ENCODE measurements at places on chromosomes 7 and 10.

GRCh38 chr7:99005776-99006175 is 127.4 kb downstream of the TRRAP start:
- no peak for DNase-seq

GRCh38 chr7:1029637-1030443 is 14.5 kb upstream of the GPR146 start:
- no peak for DNase-seq

GRCh38 chr10:131260452-131261211 is 50.9 kb downstream of the TCERG1L start:
- no peak for DNase-seq

DNA sequence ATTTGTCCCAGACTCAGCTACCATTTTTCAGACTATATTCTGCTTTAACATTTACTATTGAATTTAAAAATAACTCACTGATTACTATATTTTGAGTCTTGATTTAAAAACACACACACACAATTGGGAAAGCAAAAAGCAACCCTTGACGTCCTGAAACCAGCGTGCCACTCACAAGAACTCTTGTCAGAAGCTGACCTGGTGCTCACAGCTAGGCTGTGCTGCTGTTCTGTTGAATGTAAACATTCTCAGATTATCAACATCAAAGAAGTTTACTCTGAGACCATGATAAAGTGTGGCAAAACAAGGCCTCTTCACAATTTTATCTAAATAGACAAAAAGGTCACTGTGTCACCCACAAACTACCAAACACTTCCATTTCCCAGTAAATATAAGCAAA is 62.6 kb upstream of the CACNA2D1 start:
- no peak for DNase-seq

DNA sequence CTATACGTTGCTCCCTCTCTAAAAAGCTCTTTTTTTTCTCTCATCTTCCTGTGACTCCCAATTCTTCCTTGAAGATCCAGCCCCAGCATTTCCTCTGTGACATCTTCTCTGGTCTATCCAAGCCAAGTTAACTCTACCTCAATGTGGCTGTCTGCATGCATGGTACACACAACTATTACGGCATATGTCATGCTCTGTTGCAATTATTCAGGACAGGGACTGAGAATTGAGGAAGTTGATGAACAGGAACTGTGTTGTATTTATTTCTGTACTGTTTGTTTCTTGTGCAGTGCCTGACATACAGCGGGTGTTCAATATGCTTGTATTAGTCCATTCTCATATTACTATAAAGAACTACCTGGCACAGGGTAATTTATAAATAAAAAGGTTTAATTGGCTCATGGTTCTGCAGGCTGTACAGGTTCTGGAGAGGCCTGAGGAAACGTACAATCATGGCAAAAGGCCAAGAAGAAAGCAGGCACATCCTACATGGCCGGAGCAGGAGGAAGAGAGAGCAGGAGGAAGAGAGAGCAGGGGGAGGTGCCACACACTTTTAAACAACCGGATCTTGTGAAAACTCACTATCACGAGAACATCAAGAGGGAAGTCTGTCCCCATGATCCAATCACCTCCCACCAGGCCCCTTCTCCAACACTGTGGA is 6.3 kb downstream of the TRPV5 start:
- no peak for DNase-seq

Measured in stimulated activated CD4-positive, alpha-beta T cell treated with anti-CD3 and anti-CD28 coated beads, Interleukin-15, amount 100 ng/mL, for 48 hours (primary cell).